Daoy (cell line): ENCODE measurements at places on chromosomes 11 and 22.
A peak's percentile ranks its signal among the peaks of the same experiment; 100 is the strongest.

DNA sequence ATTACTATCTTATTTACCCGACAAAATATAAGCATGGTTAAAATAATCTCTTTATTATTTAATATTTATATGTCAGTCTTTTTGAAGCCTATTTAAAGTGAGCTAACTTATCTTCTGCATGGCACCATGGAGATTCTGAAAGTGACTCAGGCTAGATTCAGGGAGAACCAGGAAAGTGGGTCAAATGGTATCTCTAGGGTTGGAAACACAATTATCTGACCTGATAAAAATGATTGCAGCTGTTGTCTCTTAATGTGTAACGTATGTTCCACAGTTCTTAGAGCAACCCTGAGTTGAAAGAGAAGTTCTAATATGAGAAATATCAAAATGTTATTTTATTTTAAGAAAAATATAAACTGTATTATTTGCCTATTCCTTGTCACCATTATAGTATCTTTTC is 143.1 kb upstream of the CARD18 start:
- no peak for DNase-seq

GRCh38 chr11:36456156-36456555 is 53.9 kb downstream of the TRAF6 start:
- no peak for DNase-seq

DNA sequence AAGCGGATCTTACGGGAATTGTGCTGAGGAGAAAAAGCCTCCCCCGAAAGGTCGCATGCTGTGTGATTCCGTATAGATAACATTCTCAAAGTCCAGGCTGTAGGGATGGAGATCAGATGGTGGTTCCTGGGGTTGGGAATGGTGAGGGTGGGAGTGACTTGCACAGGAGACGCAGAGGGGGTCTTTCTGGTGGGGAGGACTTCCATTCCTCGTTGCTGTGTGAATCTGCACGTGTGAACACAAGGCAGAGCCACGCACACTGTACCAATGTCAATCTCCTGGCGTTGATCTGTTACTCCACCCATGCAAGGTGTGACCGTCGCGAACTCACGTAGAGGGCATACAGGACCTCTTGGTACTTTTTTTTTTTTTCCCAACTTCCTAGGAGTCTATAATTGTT is 59.0 kb upstream of the KCNQ1OT1 start:
- no peak for DNase-seq

GRCh38 chr11:111454561-111455192 is 57.5 kb downstream of the BTG4 start:
- DNase-seq: peak; percentile 56

DNA sequence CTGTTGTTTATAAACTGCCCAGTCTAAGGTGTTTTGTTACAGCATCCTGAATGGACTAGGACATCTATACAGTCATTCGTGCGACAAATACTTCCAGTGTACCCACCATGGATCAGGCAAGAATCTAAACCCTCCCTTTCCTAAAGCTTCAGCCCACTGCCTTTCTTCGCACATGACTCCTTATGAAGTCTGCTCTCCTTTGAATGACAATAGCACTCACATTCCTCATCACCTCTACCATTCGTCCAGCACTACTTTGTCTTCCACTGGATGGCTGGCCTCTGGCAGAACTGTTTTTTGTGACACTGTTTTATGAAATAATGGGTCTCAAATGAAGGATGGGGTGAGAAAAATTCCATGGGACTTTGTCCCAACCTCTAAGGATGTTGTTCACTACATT is 89.8 kb upstream of the LIN7C start:
- no peak for DNase-seq

- no peak for DNase-seq
Observed at GRCh38 chr22:24159650-24160049, 21.6 kb upstream of the SUSD2 start.

DNA sequence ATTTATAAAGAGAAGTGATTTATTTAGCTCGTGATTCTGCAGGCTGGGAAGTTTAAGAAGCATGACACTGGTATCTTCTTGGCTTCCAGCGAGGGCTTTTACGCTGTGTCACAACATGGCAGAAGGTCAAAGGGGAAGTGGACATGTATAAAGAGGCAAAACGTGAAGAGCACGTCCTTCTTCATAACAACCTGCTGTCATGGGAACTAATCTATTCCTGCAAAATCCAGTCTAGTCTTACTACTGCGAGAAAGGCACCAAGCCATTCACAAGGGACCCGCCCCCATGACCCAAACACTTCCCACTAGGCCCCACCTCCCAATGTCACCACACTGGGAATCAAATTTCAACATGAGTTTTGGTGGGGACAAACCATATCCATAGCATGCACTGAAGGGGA is 58.3 kb downstream of the AMOTL1 start:
- DNase-seq: no peak

DNA sequence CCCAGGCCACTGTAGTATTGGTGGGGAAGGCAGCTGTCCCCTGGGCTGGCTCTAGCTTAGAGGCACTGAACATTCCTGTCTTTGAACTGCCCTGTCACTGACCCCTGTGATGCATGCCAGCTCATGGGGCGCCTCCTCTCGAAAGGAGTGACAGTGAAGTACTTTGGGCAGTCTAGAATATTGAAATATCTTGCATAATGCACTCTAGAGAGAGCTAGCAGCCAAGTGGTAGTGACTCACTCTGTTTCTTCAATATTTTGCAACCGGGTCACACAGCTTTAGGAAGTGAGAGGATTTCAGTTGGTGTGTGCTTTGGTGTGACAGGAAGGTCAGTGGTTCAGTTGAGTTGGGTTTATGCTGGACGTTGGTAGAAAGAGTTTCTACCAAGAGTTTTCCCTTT is 35.5 kb upstream of the ST14 start:
- DNase-seq: peak; percentile 52

- no peak for DNase-seq
Observed at GRCh38 chr22:30943368-30943767, 25.2 kb downstream of the MORC2 start.

- peak; percentile 68 for DNase-seq
Observed at GRCh38 chr11:128336203-128336602, 251.2 kb downstream of the ETS1 start.

- no peak for DNase-seq
Observed at GRCh38 chr11:31558001-31558400, 48.4 kb downstream of the ELP4 start.

GRCh38 chr11:103077554-103077953 is 14.4 kb downstream of the DCUN1D5 start:
- DNase-seq: no peak

- DNase-seq: no peak
Observed at GRCh38 chr22:24008022-24008283, 2.7 kb upstream of the GSTT4 start.

- DNase-seq: peak; percentile 79
Observed at GRCh38 chr11:95595973-95596489, 193.6 kb downstream of the FAM76B start.

- no peak for DNase-seq
Observed at GRCh38 chr11:33060271-33060670, 20.9 kb downstream of the TCP11L1 start.

DNA sequence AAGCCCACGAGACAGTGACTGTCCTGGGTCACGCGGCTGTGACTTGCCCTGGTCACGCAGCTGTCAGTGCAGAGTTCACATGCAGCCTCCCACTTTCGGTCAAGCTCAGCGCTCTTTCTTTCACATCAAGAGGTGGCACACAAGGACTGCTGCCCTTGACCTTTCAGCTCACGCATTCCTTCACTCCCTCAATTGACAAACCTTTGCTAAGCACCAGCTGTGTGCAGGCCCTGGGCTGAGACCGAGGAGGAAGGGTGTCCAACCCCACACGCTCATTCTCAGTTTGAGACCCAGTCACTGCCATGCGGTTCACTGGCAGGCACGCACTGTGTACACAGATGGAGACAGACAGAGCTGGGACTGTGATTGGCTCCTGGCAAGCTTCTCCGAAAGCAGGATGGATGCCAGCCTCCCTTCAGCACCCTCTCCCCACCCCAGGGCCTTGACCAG is 70.3 kb downstream of the SCUBE1 start:
- no peak for DNase-seq

DNA sequence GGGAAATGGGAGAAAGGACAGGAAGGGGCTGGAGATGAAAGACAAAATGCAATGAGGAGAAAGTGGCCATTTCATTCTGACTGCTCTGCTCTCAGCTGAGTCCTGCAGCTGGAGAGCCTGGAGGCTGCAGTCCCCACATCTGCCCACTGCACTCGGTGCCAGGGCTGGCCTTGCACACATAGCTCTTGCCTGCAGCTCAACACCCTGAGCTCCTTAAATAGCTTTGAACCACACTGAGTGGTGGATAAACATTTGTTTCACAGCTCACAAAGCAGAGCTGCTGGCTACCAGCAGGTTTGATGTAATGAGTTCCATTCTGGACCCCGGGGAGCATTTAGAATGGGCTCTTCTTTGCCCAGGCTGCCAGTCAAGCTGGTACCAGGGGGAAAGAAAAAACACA is 426.1 kb upstream of the CADM1 start:
- DNase-seq: peak; percentile 23

GRCh38 chr11:93089474-93090102 is 108.2 kb downstream of the SLC36A4 start:
- DNase-seq: peak; percentile 14

DNA sequence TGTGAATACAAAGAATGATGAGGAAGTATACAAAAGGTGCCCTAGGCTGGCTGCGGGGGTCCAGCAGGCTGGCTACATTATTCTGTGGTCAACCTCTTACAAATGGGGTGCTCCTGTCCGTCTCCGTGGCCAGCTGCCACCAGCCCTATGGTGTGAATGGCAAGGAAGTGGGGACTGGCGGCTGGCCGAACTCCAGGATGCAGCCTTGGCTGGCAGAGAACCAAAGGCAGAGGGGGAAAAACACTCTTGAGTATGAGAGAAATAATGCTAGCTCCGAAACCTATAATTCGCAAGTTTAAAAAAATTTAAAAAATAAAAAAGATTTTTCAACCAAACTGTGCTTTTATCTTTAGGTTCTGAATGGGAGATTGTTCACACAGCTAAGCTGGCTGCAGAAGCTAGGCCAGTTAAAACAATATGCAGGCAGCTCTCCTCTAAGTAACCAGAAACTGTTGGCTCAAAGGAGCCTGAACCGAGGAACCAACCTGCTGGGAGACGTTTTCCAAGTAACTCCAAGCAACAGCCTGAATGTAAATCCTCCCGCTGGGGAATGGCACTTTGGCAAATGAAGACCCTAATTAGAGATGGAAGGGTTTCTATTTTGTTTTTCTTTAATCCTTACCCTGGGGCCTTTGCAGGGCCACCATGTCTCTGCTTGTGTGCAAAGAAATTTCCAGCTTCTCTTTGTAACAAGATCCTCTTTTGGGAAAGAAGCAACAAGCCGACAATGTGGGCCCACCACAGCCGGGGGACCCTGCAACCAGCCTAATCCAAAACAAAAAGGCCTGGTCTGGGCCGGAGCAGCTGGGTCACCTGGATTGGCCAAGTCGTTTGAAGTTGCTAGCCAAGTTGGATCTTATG is 50.2 kb downstream of the C22orf31 start:
- no peak for DNase-seq

- peak; percentile 30 for DNase-seq
Observed at GRCh38 chr11:126543691-126544090, 188.2 kb downstream of the ST3GAL4 start.

DNA sequence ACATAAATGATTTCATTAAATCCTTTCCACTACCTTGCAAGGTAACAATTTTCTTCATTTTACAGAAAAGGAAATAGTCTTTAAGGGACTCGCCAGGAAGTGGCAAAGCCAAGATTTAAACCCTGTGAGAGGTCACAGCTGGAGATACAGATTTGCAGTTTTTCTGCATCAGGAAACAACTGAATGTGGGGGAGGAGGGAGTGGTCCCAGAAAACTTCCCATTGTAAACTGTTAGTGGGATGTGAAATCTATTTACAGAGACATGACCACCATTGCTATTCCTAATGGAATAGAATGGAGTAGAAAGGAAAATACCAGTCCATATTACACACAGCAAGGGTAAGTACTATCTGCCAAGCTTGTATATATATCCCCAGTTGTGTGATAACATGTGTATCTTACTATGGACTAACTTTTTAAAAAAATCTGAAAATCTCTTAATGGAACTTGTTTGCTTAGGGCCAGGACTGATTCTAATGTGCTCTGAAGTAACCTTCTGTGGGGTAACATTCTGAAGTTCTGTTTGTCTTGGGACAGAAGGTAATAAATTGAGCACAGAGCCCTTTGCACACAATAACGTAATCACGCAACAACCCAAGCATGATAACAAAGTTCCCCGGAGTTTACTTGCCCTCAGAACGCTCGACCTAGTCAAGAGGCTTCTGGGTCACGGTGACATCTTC is 10.9 kb upstream of the TSKU start:
- no peak for DNase-seq
